ENCODE measurements at places on chromosomes 7 and 10.
A peak's percentile ranks its signal among the peaks of the same experiment; 100 is the strongest.

DNA sequence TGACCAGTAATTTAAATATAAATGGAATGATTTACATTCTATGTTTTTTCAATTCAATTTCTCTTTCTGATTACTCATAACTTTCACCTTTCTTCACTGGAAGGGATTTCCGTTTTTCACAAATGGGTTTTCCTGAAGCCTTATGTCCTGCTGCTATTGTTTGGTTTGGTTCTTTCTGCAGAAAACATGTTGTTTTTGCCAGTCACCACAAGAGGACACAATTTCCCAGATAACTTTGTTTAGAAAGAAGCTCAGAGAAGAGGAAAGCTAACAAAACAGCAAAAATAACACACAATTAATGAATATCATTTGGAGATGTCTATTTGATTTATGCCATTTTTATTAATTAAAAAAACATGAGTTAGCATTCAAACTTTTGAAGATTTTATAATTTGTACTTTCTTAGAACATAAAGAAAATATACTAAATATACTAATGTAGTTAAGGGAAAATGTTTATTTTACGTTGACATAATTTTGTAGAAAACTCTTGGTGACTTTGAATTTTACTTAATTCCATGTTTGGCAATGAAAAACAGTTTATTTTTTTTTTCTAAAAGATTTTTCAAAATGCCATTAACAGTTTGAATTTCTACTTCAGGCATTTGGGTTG is 4.6 kb upstream of the TWIST1 start:
- DNase-seq = peak; percentile 12

- DNase-seq = no peak
Observed at GRCh38 chr7:351681-352480, 61.9 kb downstream of the FOXL3 start.

GRCh38 chr7:21106296-21106732 is 319.6 kb upstream of the SP8 start:
- DNase-seq = no peak

- no peak for DNase-seq
Observed at GRCh38 chr10:132515811-132516726, 21.5 kb upstream of the INPP5A start.

- DNase-seq = no peak
Observed at GRCh38 chr10:88147000-88147798, 283.8 kb downstream of the PTEN start.

DNA sequence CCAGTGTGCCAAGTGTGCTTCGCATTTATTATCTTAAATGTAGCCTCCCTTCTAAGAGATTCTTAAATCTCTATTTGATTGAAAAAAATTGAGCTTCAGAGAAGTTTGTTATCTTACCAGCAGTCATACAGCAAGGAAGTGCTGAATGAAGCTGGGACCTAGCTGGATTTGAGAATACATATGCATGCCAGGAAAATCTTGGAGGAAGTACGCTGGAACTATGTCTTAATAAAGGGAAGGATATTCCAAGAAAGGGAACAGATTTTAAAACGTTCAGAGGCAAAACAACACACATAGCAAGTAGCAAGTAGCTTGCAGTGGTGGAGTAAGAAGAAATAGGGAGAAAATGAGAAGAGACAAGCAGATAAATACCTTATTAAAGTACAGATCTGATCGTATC is 1.5 kb downstream of the CFAP70 start:
- no peak for DNase-seq

DNA sequence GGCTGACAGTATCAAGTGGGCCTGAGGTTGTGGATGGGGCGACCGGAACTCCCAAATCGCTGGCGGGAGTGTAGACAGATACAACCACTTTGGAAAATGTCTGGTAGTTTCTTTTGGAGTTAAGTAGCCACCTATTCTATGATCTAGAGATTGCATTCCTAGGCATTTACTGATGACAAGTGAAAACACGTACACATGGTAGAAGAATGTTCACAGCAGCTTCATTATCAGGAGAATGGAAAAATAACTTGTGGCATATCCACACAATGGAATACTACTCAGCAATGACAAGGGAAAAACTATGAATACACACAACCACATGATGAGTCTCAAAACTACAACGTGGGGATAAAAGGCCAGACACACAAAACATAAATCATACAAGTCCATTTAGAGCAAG is 146.0 kb downstream of the MYOF start:
- DNase-seq = no peak

- no peak for DNase-seq
Observed at GRCh38 chr7:12987238-12987637, 299.8 kb downstream of the ARL4A start.

DNA sequence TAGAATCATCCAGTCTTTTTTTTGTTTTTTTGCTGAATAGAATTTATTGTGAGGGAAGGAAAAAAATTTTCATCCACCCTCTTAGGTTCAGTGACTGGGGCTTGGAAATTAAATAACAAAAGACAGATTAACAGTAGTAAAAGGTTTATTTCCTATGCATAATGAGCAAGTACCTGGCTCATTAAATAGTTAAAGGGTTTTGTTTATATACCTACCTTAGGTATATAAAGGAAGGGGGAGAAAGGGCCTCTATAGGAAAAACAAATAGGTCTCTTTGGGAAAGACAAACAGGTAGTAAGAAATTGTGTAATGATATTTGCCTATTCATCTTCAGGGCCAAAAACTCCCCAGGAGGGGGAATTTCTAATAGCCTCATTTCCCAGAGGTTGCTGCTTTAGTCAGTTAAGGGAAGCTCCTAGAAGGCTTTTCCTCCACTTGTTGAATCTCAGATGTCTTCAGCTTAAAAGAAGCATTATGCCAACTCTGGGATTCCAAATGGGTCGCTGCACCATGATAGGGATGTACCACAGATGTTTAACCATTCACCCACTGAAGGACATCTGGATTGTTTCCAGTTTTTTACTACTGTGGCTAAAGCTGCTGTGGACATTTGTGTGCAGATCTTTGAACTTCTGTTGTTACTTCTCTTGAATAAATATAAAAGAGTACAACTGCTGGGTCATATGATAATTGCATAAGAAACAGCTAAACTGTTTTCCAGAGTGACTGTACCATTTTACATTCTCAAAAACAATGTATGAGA is 11.3 kb downstream of the ACADSB start:
- DNase-seq = no peak

GRCh38 chr7:23956772-23957576 is 247.0 kb downstream of the STK31 start:
- no peak for DNase-seq

DNA sequence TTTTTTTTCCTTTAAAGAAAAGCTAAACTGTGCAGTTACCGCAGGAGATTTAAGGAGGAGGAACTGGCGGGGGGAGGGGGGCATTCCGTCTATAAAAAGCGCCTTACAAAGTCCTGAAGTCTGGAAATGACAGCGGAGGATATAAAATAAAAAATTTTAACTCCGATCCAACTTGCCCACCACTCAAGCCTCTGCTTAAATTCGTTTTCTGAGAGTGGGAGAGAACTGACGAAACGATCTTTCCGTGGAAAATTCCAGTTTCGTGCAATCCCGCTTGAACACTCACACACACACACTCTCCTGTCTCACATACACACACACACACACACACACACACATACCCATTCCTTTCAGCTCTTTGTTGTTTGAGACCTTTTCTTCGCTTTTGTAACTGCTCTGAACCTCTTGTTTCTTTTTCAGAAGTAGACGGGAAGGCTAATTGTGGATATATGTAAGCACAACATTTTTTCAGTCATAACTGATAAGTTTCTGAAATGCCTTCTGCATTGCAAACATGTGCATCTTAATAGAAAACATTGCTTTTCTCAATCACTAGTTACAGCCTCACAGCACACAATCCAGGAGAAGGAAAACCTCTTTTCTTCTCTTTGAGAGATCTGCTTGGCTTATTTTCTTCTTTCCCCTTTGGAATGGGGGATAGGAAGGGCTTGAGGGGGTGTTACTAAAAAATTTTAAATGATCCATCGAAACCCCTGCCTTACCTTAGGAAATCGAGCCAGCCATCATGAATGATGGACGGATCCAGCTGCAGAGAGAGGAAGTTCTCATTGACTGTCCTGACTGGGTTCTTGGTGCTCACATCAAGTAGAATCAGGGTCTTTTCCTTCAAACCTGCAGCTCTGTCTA is 628 bp downstream of the HPSE2 start:
- no peak for DNase-seq

DNA sequence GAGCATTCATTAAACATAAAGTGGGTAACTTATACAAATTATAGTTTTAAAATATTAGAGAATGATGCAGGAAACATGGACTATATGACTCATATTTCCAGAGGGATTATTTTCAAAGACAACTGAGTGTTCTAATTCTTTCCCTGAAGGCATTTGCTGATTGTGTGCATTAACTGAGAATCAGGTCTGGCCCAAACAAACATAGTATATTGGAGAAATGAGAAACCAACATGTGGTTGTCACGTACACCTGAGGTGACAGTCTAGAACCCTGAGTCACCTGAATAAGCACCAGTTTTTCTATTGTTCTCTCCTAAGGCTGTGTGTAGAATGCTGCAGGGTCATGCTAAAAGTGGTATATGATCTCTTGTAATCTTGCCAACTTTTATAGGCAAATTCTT is 1125.7 kb downstream of the XPNPEP1 start:
- no peak for DNase-seq

- DNase-seq = no peak
Observed at GRCh38 chr7:151277631-151278030, 29.1 kb upstream of the SMARCD3 start.

DNA sequence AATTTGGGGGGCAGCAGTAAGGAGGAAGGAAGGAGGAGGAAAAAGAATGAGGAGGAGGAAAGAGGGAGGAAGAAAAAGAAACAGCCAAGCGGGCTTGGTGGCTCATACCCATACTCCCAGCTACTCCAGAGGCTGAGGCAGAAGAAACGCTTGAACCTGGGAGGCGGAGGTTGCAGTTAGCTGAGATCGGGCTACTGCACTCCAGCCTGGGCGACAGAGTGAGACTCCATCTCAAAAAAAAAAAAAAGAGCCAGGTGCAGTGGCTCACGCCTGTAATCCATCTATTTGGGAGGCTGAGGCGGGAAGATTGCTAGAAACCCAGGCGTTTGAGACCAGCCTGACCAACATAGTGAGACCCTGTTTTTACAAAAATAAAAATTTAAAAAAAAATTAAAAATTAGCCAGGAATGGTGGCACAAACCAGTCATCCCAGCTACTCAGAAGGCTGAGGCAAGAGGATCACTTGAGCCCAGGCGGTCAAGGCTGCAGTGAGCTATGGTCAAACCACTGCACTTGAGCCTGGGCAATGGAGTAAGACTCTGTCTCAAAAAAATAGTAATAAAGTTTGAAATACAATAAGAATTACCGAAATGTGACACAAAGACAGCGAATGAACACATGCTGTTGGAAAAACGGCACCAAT is 14.1 kb upstream of the CRCP start:
- DNase-seq = no peak

GRCh38 chr10:50739618-50740292 is at the start of gene ASAH2B:
ASAH2B (plus strand) TSS chr10:50739936; CDS start chr10:50745131, 5,195 bp downstream.
- peak; percentile 87 for DNase-seq

GRCh38 chr7:144473908-144474307 is 70.4 kb upstream of the NOBOX start:
- DNase-seq = no peak

GRCh38 chr10:49109669-49110340 is 5.5 kb downstream of the VSTM4 start:
- DNase-seq = no peak

GRCh38 chr10:120824881-120825309 is 26.3 kb upstream of the WDR11 start:
- DNase-seq = peak; percentile 41

DNA sequence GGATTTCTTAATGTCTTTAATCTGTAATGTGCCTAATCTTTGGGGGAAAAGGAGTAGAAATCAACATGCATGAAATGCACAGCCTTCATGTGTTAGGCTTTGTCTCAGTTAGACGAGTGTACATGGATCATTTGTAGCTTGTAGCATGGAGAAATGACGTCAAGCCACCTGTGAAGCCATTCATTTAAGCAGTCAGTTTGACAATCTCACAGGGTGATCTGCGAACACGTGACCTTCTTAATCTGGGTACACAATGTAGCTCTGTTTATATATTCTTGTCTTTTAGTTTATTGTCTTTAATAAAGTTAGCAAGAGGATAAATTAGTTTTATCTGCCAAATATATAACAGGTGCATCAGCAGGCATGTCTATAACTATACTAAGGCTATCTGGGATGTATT is 351.9 kb upstream of the LRGUK start:
- no peak for DNase-seq

DNA sequence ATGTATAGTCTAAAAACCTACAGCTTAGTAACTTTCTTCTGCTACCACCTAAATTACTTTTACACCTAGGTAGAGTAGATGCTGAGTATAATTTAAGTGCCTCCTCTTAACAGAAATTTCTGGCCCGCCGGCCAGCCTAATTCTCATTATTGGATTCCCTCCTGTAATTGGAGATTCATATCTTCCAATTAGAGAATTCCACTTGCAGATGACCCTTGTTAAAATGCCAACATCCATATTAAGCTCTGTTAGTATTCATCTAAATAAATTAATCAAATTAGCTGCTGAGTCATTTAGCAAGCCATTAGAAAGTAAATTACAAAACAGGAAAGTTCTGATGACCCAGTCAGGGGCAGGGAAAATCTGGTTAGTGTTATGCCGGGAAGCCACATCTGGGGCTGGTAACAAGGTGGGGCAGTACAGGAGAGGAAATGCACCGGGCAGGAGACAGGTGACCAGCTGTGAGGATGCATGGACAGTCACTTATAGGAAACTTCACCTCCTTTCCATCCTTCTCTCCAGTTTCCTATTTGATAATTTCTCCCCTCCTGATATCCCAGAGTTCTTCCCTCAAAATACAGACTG is 82.8 kb downstream of the ORC5 start:
- no peak for DNase-seq

GRCh38 chr7:2117646-2118045 is 115.1 kb downstream of the MAD1L1 start:
- no peak for DNase-seq

DNA sequence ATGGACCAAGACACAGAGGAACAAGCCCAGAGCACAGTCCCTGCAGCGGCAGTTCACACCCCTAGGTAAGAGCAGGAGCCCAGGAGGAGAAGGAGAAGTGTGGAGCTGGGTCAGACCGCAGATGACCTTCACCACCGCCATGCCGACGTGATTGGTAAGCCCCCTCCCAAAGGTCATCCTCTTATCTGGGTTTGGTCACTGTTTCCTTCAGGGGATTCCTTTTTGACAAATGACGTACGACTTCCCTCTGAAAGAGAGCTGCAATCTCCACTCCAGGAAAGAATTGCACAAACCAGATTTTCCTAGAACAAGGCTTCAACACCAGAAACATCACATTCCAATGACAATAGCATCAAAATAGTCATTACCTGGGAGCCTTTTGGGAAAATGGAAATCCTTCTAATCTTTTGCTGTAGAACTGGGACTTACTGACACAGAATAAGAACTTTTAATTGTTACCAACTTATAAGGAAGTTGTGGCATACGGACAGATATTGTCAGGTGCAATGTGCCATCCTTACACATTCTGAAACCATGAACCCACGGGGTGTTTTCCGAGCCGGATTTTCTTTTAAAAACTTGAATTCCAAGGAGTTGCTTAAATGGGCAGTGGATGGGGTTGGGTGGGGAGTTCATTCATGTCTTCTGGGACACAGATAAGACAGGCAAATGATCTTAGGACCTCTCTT is 20.8 kb upstream of the ADAM12 start:
- no peak for DNase-seq

- no peak for DNase-seq
Observed at GRCh38 chr7:45670717-45671116, 96.5 kb downstream of the ADCY1 start.

Measured in Caco-2 (cell line).